ENCODE measurements at places on chromosomes 5 and 9.

DNA sequence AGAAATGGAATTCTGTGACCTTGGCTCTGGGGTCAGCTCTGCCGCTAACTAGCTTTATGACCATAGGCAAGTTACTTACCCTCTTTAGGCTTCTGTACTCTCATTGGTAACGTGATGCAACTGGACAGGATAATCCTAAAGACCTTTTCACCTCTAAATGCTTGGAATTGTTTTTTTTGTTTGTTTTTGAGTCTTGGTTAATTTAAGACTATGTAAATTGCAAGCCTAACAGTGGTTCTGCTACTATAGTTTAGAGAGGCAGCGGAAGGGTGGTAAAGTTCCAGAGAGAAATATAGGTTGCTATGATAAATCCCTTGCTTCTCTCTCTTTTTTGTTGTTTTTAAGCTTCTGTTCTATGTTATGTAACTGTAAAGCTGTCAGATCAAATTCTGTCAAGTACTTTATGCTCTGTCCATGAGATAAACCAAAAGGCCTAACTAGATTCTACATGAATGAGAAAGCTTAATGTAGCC is 17.6 kb downstream of the FAM169A start:
- no peaks in the 10 kb centered on the region for H3K27me3 ChIP-seq
- peaks cover 7% of the 10 kb centered on the region for H3K4me1 ChIP-seq
- no peak for DNase-seq
- no peak overlapping the region for H3K27ac ChIP-seq

DNA sequence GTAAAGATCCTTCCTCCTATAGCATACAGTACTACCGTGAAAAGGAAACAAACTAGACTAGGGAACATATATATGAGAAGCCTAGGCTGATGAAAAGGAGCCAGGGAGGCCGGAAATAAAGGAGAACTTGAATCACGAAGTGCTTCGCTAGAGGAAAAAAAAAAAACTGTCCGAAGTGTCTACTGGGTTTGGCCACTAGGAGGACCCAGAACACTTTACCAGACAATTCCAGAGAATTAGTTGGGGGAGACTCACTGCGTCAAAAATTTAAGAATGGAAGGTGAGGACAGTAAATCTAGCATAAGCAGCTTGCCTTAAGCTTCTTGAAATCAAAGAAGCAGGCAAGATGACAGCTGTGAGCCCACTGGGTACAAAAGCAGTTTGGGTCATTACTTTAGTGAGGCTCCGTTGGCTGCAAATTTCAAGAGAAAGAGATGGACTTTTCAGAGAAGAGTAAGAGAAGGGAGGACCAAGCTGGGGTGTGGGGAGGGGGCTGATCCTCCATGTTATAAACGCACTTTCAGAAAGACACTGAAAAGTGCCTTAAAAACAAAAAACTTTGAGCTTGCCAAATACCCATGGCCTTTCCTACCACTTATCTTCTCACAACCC is 47.4 kb downstream of the P4HA2 start:
- no peak overlapping the region for H3K27ac ChIP-seq
- 0 out of 2 replicates have a peak, but pooled peaks cover 4% of the 10 kb centered on the region for H3K4me1 ChIP-seq
- no peak overlapping the region for H3K4me3 ChIP-seq
- H3K27me3 ChIP-seq, result no peaks in the 10 kb centered on the region

GRCh38 chr9:8549214-8549613 is 749.6 kb upstream of the DMAC1 start:
- H3K36me3 ChIP-seq, result no peaks in the 10 kb centered on the region
- no peak for DNase-seq
- H3K27me3 ChIP-seq, result no peaks in the 10 kb centered on the region
- H3K4me1 ChIP-seq, result no peaks in the 10 kb centered on the region

DNA sequence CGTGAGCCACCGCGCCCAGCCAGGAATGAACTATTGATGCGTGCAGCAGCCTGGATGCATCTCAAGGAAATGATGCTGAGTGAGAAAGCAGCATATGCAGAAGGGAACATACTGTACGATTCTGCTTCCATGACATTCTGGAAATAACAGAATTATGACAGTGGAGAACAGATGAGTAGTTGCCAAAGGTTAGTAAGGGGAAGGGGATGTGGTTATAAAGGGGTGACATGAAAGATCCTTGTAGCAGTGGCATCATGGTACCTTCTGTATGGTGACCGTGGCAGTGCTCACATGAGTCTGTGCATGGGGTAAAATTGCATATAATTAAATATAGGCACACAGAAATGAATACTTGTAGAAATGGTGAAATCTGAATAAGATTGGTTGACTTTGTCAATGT is 13.0 kb downstream of the NANS start:
- no peak for DNase-seq
- H3K27ac ChIP-seq, result no peak overlapping the region
- H3K36me3 ChIP-seq, result peaks cover 10% of the 10 kb centered on the region
- peaks cover 7% of the 10 kb centered on the region for H3K4me1 ChIP-seq
- H3K4me3 ChIP-seq, result no peak overlapping the region

Measured in PC-3 (cell line).